ENCODE measurements at places on chromosomes 2 and 18.
A peak's percentile ranks its signal among the peaks of the same experiment; 100 is the strongest.

GRCh38 chr2:177669625-177670330 is 277.2 kb downstream of the AGPS start:
- H3K4me1 ChIP-seq = no peaks in the 10 kb centered on the region
- DNase-seq = no peak
- H3K27ac ChIP-seq = no peak overlapping the region
- H3K27me3 ChIP-seq = no peaks in the 10 kb centered on the region
- H3K36me3 ChIP-seq = no peaks in the 10 kb centered on the region

DNA sequence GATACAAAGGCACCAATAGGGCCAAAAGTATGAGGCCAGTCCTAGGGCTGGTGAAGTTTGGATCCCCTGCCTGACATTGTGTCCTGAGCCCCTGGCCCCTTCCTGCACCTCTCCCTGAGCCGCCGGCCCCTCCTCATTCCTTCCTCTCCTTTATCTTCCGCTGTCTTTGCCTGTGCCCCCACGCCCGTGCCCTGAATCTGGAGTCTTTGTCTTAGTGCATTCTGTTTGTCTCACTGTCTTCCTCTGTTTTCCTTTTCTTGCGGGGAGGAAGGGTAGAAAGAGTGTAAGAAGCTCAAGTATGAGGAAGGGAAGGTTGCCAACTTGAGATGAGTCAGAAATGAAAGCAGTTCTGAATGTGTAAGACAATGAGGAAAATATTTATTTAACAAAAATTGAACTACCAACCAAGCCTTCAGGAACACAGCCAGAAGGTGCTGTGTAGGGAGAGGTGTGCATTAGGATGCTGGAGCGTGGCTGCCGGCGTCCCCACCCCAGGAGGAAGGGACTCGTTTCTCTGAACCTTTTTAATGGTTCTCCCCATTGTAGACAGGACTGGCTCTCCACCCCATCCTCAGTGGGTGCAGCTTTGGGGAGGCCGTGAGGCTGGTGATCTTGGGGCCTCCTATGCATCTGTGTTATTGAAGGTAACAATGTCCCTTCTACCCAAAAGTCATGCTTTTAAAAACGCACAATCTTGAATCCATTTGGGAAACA is 133.1 kb downstream of the NEDD4L start:
- H3K4me3 ChIP-seq = no peak overlapping the region
- no peak overlapping the region for H3K27ac ChIP-seq
- H3K4me1 ChIP-seq = no peaks in the 10 kb centered on the region
- no peak for DNase-seq

DNA sequence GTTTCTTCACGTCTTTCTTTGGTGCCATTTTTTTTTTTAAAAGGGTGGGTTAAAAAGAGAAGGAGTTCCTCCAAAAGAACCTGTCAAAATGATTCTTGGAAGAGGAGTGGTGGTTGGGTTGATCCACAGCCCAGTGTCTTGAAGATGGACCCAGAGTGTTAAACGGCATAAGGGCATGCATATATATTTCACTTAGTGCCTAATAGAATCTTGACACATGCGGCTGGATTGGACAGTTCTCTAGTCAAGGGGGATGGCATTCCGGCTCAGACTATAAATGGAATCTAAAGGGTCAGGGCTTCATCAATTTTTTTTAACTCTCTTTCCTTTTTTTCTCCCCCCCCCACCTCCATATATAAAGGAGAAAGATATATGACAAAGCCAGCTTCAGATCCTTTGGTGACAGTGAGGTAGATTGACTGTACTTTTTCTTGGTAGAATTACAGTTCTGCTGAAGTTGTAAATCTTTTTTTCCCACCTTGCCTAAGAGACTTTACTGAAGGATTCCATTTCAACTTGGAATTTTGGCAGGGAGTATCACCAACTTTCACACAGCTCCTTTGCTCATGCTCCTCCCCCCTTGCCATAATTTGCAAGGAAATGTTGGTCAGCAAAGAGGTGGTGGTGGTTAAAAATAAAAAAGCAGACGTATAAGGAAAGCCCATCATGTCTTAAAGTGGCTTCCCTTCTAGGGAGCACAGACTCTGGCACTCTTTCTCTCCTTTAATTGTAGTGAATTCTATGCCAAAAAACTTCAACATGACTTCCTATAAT is at the start of gene MYL1:
MYL1 (minus strand) TSS at position 160 of the 774 bp plus-strand sequence; CDS start at position 28, 132 bp downstream.
- no peaks in the 10 kb centered on the region for H3K27me3 ChIP-seq
- DNase-seq = no peak
- no peak within 1 kb of the TSS for H3K4me3 ChIP-seq
- no peaks in the 10 kb centered on the region for H3K4me1 ChIP-seq

DNA sequence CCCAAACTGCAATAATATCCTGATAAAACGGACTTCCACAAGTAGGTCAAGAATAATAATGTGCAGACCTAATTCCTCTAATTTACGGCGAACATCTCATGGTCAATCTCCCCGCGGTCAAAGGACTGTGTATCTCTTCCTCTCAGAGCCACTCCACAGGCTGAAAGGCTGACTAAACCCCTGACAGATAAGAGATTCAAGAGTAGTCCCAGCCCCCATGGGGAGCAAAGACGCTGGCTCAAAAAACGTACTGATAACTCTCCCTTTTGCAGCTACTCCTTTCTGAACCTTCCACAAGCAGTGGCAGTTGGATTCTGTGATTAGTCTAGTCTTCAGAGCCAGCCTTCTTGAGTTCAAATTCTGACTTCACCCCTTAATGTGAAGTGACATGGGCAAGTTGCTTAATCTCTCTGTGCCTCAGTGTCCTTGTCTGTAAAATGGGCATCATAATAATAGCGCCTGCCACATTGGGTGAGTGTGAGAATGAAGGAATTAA is 19.7 kb upstream of the IL18R1 start:
- no peaks in the 10 kb centered on the region for H3K4me1 ChIP-seq
- H3K36me3 ChIP-seq = no peaks in the 10 kb centered on the region
- peak; percentile 69 for DNase-seq
- no peak overlapping the region for H3K4me3 ChIP-seq

DNA sequence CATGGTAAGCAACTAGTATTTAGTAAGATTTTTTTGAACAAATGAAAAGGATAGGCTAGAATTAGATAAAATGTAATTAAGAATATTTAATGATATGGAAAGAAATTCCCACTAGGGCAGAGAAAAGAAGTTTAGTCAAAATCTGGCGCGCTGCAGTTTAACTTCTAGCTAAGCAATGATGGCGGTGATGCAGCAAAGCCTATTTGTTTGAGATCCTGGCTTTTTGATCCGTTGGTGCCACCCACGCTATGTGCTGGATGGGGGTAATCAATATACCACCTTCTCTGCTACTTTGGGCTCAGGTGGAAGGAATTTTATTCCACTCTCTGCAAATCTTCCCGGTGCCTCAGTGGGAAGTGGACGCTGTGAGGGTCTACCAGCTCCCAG is 421 bp upstream of the FAM171B start:
- no peaks in the 10 kb centered on the region for H3K36me3 ChIP-seq
- DNase-seq = no peak
- H3K4me3 ChIP-seq = peak overlapping the region; percentile 49
- H3K4me1 ChIP-seq = no peaks in the 10 kb centered on the region

DNA sequence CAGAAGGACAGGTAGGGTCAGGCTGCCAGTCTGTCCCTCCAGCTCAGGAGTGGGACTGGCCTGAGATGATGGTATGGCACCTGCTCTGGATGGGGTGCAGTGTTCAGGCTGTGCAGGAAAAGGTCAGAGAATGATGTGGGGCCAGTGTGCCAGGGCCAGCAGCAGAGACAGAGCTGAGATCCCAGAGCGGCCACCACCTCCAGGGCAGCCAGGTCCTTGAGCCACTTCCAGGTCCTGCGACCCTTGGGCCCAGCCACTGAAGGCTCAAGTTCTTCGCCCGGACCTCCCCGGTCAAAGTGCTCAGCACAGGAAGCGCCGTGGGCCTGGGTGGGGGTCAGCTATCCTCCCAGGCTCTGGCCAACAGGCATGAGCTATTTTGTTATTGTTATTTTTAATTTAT is 12.1 kb upstream of the ARMC9 start:
- no peak overlapping the region for H3K27ac ChIP-seq
- H3K27me3 ChIP-seq = no peaks in the 10 kb centered on the region
- DNase-seq = no peak
- no peak overlapping the region for H3K4me3 ChIP-seq
- H3K4me1 ChIP-seq = peaks cover 2% of the 10 kb centered on the region

DNA sequence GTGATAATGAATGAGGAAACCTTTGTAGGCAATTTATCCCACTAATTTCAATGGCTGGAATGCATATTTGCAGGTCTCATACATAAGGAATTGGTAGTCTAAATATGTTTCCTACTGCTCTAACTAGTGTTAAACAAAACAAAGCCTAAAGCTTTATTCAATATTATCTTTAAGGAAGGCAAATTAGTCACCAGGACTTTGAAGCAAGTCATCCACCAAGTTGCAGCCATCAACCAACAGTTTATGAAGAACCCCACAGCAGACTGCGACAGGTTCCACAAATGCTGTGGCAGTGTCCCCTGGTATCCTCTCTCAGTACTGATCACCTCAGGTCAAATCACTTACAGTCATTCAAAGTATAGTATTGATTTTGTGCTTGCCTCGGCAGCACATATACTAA is 181.5 kb upstream of the ZFP36L2 start:
- H3K4me3 ChIP-seq = no peak overlapping the region
- H3K27me3 ChIP-seq = no peaks in the 10 kb centered on the region
- DNase-seq = no peak
- H3K36me3 ChIP-seq = no peaks in the 10 kb centered on the region
- no peaks in the 10 kb centered on the region for H3K4me1 ChIP-seq

- H3K4me1 ChIP-seq = peaks cover 4% of the 10 kb centered on the region
- H3K27ac ChIP-seq = no peak overlapping the region
- DNase-seq = no peak
- H3K4me3 ChIP-seq = no peak overlapping the region
Observed at GRCh38 chr2:23756593-23757292, 170.2 kb downstream of the ATAD2B start.

GRCh38 chr2:108082978-108083377 is 96.7 kb downstream of the SLC5A7 start:
- no peak for DNase-seq
- H3K27me3 ChIP-seq = no peaks in the 10 kb centered on the region

- H3K4me3 ChIP-seq = no peak overlapping the region
- no peak overlapping the region for H3K27ac ChIP-seq
- no peaks in the 10 kb centered on the region for H3K4me1 ChIP-seq
- H3K36me3 ChIP-seq = no peaks in the 10 kb centered on the region
Observed at GRCh38 chr2:64792995-64793639, 139.4 kb upstream of the SERTAD2 start.
